NCI-H2107 (cell line): ENCODE measurements at places on chromosomes 12 and 14.
A peak's percentile ranks its signal among the peaks of the same experiment; 100 is the strongest.

GRCh38 chr12:123267991-123268843 is 3.4 kb downstream of the CDK2AP1 start:
- peak; percentile 48 for DNase-seq

GRCh38 chr12:130490674-130491073 is 153.0 kb downstream of the PIWIL1 start:
- no peak for DNase-seq

- no peak for DNase-seq
These were observed 12.5 kb upstream of the MAP3K9 start for GRCh38 chr14:70821584-70822529.

DNA sequence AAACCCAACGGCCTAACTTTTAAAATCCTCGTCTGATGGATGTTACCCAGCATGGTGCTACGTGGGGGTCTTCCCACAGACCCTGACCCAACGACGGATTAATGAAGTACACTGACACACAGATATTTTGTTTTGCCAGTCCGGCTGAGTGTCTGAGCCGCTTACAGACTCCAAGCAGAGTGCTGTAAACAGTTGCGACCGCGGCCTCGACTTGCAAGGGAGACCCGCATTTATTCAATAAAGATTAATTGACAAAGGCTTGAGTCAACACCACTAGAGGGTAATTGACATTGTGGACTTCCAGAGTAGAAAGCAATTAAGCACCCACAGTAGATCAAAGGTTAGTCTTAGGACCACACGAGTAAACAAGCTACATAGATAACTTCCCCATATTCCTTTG is 1042.4 kb downstream of the AACS start:
- DNase-seq = no peak

- DNase-seq = no peak
These were observed 57.8 kb downstream of the SSH1 start for GRCh38 chr12:108799401-108800243.

- no peak for DNase-seq
These were observed 9.8 kb downstream of the KLHDC1 start for GRCh38 chr14:49702725-49703124.

- no peak for DNase-seq
These were observed 7.1 kb upstream of the SALL2 start for GRCh38 chr14:21533294-21533693.

DNA sequence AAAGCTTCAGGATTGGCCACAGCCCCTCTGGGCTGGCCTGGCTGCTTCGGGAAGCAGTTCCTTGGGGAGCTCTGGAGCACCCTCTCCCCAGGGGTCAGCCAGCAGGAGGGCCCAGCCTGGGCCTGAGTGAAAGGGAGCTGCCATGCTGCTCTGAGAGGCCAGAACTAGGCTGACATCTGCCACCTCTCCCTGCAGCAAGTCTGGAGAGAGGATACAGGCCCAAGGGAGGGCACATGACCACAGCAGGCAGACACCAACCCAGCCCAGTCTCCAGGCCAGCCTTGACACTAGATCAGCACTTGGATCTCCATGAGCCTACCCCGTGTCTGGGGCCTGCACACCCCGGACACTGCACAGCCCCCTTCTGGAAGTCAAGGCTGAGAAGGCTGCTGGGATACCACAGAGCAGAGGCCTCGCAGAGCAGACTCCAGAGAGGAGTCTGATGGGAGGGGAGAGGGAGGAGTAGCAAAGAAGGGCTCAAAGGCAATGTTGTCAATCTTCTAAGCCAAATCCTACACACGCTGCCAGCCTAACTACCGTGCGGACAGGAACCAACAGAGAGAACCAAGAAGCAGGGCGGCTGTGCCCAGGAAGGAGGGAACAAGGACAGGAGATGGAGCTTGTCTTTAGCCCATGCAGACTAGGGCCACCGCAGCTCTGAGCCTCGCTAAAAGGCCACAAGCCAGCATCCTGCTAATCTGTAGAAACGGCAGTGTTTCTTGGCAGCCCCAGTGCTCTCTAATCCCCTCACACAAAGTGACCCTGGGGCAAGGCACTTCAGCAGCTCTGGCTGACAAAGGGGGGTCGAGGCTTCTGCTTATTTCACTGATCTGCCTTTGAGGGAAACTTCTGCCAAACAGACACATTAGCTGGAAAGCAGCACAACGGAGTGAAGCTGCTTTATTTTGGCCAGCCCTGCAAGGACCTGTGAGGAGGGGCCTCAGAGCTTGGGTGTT is 12.9 kb downstream of the COL2A1 start:
- no peak for DNase-seq

- no peak for DNase-seq
These were observed 86.7 kb upstream of the PWP1 start for GRCh38 chr12:107598906-107599305.

- DNase-seq = no peak
These were observed 64.4 kb upstream of the KICS2 start for GRCh38 chr12:64286521-64286920.

DNA sequence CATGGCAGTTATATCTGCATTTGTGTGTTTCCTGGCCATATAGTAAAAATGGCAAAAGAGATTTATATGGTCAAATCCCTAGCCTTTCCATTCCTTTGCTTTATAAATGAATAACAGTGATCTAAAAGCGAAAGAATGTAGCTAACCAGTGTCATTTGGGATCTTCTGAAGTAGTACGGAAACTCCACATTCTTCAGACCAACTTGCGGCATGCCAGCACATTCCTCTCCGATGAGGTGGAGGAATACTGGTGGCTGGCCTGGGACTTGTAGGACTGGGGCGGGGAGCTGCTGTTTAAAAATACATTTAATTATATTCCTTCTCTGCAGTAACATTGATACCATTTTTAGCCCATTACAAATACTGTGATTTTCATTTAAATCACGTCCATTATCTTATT is 85.3 kb downstream of the SAMD4A start:
- no peak for DNase-seq

DNA sequence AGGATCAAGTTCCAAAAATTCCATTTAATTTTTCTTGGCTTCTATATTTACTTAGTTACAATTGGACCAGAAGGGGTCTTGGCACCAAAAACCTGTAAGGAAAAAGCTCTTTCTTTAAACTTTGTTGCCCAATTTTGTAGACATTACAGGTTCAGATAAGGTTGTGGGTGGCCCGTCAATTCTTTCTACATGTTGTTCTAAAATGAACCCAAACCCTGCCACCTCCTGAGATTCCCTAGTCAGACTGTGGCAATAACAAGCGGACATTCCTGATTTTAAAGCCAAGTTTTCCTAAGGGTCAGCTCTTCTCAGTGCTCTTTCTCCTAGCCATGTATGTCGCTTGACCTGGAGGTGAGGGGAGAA is 45.0 kb upstream of the GSG1 start:
- no peak for DNase-seq
